ENCODE measurements at places on chromosomes 3 and 15.

- DNase-seq: no peak
Observed at GRCh38 chr3:178960181-178960580, 111.4 kb downstream of the ZMAT3 start.

DNA sequence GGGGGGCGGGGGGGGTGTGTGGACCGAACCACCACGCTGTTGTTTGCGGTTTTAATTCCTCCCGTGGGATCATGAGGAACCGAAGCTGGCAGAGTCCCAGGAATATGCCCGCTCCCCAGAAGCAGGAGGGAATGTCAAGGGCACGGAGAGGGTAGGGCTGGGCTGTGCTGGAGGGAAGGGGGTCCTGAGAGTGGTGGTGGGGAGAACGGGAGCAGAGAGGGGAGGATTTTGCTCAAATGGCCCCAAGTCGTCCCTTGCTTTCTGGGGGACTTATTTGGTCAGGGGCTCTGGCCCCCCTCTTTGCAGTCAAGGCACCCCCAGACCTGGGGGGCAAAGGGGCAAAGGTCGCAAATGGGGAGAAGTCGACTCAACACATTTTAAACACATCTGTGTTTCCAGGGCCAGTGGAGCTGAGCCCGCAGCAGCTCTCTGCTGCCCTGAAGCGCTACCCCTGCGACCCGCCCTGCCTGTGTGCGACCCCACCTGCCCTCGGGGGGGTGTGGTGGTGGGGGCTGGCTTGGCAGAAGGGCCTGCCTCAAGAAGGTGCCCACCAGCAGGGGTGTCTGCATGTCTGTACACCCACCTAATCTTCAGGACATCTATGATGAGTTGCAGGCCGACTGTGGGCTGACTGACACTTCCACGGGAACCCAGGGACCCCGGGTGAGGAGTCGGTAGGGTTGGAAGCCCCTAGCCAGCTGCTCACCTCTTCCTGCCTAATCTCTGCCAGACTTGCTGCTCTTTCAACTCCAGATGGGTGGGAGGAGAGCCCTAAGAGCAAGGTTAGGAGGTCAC lies 602 bp upstream of the ATP2B2 start:
- no peak for DNase-seq

- DNase-seq: no peak
Observed at GRCh38 chr3:45453083-45453482, 64.7 kb downstream of the LARS2 start.

DNA sequence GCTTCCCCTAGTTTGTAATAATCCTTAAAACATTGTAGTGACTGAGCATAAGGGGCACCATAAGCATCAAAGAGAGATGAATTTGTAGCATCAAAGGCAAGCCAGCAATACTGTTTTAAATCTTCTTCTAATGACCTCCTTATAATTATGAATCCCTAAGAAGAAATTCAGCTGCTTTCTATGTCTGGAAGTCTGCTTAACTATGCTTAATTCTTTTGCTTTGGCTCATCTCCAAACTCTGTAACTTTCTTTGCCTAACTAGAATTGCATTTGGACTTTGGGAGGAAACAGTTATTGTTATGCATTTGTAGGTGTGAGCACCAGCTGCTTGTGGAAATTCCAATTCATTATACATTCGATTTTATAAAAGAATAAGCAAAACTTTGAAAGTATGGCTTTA lies 117.7 kb upstream of the SPATA16 start:
- no peak for DNase-seq

GRCh38 chr3:152318512-152318911 lies 49.8 kb downstream of the MBNL1 start:
- no peak for DNase-seq

- peak; percentile 67 for DNase-seq
Observed at GRCh38 chr15:69161079-69161877, 843 bp downstream of the GLCE start.

- DNase-seq: no peak
Observed at GRCh38 chr3:65961128-65961527, 77.6 kb downstream of the MAGI1 start.

- no peak for DNase-seq
Observed at GRCh38 chr3:46749129-46749528, 31.5 kb upstream of the PRSS50 start.

- DNase-seq: peak; percentile 66
Observed at GRCh38 chr15:62390791-62391640, 225.9 kb upstream of the C2CD4B start.

GRCh38 chr3:160768918-160769317 lies 12.9 kb downstream of the PPM1L start:
- DNase-seq: no peak

GRCh38 chr3:71859123-71859519 lies 74.2 kb upstream of the PROK2 start:
- DNase-seq: no peak

DNA sequence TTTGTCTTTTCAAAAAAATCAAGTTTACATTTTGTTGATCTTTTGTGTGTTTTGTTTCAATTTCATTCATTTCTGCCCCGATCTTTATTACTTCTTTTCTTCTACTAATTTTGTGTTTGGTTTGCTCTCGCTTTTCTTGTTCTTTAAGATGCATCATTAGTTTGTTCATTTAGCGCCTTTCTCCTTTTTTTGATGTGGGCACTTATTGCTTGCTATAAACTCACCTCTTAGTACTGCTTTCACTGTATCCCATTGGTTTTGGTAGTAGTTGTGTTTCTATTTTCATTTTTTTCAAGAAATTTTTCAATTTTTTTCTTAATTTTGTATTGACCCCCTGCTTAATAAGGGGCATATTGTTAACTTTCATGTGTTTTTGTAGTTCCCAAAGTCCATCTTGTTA lies 34.4 kb downstream of the PRKCI start:
- DNase-seq: no peak

Measured in activated effector memory CD4-positive, alpha-beta T cell treated with anti-CD3 and anti-CD28 coated beads, Interleukin-2, amount 50 U/mL, for 16 hours (primary cell).